ENCODE measurements at places on chromosomes 7 and 10.

DNA sequence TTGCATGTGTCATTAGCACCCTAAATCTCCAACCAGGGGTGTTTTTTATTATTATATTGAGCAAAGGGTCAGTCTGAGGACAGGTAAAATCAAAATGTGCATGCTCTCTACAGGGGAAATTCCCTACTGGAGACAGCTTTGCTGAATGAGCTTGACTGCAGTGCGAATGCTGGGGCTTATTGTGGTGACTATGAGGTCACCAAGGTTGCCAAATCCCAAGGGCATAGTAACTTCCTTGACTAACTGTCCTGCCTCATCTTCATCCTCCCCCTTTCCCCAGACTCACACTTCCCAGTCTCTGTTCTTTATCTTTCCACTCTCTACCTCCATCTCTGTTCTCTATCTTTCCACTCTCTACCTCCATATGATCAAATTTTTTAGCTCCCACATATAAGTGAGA, 22.9 kb upstream of the AOC1 start:
- peak; percentile 83 for DNase-seq

DNA sequence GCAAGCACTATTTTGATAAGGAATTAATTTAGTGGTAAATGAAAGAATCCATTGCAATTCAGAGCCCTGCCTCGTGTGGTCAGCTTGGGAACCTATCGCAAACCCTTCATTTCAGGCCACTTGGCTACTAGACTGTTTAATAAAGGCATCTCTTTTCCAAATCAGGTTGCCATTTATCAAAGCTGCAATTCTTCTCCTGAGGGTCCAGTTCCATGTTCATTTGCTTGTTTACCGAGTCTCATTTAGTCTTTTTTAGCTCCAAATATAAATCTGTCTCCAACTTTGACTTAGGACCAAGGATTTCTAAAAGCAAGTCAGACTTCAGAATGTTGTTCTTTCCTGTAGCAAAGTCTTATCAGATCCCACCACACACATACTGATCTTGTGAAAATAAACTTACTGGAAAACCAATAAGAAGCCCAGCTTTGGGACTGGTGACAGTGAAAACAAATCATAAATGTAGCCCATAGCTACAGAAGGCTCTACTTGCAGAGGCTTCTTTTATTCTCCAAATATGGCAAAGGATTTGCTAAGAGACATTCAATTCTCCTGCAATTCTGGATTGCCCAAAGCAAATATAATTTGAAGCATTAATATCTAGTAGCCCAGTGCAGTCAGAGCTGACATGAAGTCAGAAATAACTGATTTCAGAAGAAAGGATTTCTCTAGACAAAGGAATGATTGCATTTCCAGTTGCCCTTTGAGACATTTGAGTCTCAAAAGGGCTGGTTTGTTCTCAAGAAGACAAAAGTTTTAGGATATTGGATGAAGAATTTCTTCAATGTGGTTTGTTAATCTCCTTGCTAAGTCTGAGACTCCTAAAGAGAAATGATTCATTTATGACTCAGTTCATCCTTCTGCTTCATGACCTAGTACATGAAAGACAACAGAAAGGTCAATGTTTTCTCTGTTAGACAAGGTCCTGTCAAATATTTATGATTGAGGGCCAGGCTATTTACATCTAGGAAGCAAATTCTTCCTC, 28.0 kb downstream of the PPP1R3C start:
- no peak for DNase-seq

DNA sequence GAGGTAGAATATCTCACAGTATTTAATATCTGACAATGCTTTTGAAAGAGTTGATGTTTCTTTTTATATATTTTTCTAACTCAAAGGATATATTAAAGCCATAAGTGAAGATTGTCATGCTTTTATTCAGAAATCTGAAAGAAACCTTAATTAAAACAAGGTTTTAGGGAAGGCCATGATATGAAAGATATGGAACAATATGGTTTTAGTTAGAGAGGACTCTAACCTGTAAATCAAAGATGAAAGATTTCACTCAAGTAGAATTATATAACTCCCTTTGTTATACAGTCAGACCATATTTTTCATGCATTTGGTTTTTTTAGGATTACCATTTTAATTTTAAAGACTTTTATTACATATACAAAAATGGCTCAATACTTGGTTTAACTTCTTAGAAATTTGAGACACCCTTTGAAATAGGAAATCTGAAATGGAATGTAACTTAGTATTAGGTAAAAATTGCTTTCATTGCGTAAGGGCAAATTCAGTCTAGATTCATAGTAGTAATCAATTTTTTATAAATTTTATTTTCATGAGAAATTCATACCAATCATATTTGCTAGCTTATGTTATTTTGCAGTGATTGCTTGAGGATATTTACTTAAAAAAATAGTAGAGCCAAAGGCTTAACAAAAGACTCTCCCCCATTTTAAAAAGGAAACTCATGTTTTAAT, 119.8 kb downstream of the TWIST1 start:
- no peak for DNase-seq

- DNase-seq: peak; percentile 68
Measured at GRCh38 chr10:77261146-77261545, 376.5 kb downstream of the KCNMA1 start.

GRCh38 chr10:20327954-20328353, 511.7 kb downstream of the PLXDC2 start:
- DNase-seq: no peak

DNA sequence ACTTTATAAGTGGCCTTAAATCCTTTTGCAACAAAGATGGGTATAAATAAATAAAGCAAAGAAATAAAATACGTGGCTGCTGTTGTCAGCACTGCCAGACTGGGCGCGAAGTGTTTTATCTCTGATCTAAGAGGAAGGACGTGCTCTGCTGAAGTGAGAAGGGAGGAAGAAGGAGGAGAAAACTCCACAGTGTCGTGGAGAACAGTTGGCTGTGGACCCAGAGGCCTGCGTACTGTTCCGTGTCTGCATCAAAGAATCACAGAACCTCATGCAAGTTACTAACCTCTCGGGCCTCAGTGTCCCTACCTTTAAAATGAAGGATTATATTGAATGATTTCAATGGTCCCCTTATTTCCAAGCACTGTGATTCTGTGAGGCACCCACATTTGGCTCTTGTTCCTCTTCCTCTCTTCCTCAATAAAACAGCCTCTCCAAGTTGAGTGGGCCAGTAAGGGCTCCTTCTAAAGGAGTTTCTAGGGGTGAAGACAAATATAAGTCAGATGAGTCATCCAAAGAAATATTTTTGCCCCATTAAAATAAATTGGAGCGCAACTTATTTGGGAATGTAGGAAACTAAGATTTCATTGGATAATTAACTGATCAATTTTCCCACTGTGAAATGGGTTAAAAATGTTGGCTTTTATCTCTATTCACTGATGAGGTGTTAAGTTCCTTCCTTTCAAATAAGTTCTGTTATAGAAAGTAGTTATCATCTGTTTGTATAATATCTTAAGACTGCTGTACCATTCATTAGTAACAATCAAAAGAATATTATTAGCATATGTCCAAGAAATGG, 126.9 kb upstream of the EFCAB10 start:
- peak; percentile 15 for DNase-seq

DNA sequence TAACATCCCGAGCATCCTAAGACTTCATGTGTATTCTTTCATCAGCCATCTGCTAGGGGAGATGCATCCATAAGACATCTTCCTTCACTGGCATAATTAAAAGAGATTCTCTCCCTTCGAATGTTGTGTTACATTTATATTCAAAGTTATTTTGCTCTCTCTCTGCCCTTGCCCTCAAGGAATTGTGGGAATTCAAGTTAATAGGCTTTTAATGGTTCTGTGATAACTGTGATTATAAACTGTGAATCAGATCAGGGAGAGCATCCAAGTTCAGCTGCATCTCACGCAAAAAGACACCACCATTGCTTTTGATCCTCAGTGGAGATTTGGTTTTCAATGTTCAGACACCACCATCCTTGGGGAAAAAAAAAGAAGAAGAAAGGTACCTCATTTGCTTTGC, 9.2 kb upstream of the TEX36 start:
- no peak for DNase-seq

DNA sequence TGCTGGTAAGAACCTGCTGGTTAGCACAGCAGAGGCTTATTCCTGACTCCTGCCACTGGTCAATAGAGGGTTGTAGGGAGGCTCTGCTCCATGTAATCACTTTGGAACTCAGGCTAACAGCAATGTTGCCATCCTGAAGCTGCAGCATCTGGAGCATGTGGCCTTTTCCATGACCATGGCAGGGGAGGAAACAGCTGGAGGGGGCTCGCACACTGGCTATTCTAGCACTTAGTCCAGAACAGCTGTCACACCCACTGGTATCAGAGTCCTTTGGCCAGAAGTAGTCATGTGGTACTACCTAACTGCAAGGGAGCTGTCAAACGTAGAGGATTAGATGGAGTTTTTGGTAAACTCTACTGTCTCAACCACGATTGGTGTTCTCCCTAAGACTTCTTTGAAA, 450.0 kb downstream of the RPS24 start:
- no peak for DNase-seq

- no peak for DNase-seq
Measured at GRCh38 chr10:36087006-36088005, 445.2 kb upstream of the FZD8 start.

- DNase-seq: no peak
Measured at GRCh38 chr10:99809931-99810615, 27.6 kb downstream of the ABCC2 start.

- no peak for DNase-seq
Measured at GRCh38 chr7:47327346-47327697, 254.6 kb downstream of the TNS3 start.

- DNase-seq: no peak
Measured at GRCh38 chr7:133859871-133860450, 267.2 kb upstream of the LRGUK start.

GRCh38 chr7:45570797-45571196, 3.4 kb upstream of the ADCY1 start:
- DNase-seq: no peak

DNA sequence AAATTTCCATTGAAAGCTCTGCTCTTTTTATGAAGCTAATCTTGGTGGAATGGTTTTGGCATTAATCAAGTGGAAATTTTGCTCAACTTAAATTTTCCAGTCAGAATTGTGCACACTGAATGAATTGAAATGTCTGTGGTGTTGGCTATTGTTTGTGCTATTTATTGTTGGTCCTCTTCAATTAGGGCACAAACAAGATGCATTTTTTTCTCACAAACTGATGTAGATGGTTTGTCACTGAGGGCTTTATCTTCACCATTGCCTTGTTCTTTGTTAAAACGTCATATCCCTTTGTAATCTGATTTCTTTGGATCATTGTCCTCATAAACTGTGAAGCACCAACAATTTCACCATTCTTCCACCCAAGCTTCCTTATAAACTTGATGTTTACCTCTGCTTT, 152.1 kb upstream of the RHOBTB1 start:
- DNase-seq: no peak

GRCh38 chr7:29454899-29455451, 108.7 kb upstream of the PRR15 start:
- no peak for DNase-seq

GRCh38 chr10:22456486-22456885, 111.2 kb downstream of the SPAG6 start:
- no peak for DNase-seq

GRCh38 chr10:8137726-8138125, 83.2 kb downstream of the GATA3 start:
- peak; percentile 35 for DNase-seq

GRCh38 chr7:47501406-47501805, 80.5 kb downstream of the TNS3 start:
- DNase-seq: no peak

GRCh38 chr10:11551916-11552602, 59.4 kb downstream of the USP6NL start:
- DNase-seq: peak; percentile 91

DNA sequence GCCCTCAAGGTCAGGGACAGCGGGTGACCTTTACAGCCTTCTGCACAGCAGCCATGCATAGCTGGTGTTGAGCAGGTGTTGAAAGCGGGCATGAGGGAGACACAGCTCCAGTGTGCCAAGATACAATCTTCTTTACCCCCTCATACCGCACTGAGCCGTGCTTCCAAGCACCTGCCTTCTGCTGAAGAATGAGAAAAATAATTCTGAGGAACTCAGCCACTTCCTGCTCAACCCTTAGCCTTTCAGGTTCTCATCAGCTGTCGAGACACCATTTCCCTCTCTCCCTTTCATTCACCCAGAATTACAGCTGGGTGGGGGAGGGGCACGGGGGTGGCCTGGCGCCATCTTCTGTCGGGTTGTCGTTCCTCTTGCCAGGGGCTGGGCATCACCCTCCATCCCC, 58.6 kb downstream of the COL13A1 start:
- DNase-seq: no peak

All from inflammatory macrophage treated with lipopolysaccharide for 4 hours (primary cell).